Type B pancreatic cell (in vitro differentiated cells): ENCODE measurements at places on chromosomes 6 and 20. TPM values are rescaled to one million over a fixed set of nuclear protein-coding genes. Genes with fewer than 3 reads are reported as not detected.

EDN3 gene
- 2.3 and 30.4 TPM in 2 replicates for total RNA-seq

PLEKHG1 gene
- 48.7 and 58.2 TPM in 2 replicates for total RNA-seq

PTCRA gene
- not detected in 2 replicates for total RNA-seq

KIAA0408 gene
- 3.3 and 7.8 TPM in 2 replicates for total RNA-seq

GRCh38 chr6:130713144-130713543, 114.1 kb upstream of the SMLR1 start:
- DNase-seq = no peak
